Stimulated activated CD4-positive, alpha-beta T cell treated with anti-CD3 and anti-CD28 coated beads, TNF-alpha, amount 100 ng/mL, for 4 hours (primary cell): ENCODE measurements at places on chromosomes 11 and 22.

DNA sequence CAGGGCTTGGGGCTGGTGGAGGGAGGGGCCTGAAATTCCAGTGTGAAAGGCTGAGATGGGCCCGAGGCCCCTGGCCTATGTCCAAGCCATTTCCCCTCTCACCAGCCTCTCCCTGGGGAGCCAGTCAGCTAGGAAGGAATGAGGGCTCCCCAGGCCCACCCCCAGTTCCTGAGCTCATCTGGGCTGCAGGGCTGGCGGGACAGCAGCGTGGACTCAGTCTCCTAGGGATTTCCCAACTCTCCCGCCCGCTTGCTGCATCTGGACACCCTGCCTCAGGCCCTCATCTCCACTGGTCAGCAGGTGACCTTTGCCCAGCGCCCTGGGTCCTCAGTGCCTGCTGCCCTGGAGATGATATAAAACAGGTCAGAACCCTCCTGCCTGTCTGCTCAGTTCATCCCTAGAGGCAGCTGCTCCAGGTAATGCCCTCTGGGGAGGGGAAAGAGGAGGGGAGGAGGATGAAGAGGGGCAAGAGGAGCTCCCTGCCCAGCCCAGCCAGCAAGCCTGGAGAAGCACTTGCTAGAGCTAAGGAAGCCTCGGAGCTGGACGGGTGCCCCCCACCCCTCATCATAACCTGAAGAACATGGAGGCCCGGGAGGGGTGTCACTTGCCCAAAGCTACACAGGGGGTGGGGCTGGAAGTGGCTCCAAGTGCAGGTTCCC is at the start of gene APOC3:
APOC3 (plus strand) TSS at position 383 of the 659 bp plus-strand sequence. CDS start 676 bp downstream, outside the sequence.
- no peak for DNase-seq

DNA sequence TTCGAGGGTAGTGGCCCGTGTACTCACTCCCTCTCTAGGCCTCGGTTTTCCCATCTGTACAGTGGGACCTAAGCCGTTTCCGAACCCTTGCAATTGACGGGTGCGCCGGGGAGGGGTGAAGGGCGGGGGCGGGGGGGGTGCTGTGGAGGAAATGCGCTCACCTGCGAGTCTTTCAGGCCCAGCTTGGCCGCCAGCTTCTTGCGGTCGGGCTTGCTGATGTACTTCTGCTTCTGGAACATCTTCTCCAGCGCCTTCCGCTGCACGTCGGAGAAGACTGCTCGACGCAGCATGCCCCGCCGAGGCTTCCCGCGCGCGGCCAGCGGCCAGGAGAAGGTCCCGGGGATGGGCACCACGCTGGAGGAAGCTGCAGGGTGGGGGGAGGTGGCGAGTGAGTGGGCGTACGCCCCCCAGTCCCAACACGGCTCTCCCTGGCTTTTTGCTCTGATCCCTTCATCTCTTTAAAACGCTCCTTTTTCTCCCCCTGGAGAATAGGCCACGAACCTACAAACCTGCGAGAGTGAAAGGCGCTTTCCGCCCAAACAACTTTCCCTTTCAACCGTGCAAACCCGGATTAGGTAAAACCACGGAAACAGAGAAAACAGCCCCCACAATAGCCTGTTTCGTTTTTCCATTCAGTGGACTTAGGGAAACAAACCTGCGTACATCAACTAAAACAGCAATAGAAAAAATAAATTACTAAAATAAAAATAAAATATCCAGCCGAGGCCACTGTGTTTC is 3.2 kb downstream of the DBX1 start:
- no peak for DNase-seq

GRCh38 chr11:97364047-97364446 is 974.2 kb downstream of the JRKL start:
- no peak for DNase-seq

DNA sequence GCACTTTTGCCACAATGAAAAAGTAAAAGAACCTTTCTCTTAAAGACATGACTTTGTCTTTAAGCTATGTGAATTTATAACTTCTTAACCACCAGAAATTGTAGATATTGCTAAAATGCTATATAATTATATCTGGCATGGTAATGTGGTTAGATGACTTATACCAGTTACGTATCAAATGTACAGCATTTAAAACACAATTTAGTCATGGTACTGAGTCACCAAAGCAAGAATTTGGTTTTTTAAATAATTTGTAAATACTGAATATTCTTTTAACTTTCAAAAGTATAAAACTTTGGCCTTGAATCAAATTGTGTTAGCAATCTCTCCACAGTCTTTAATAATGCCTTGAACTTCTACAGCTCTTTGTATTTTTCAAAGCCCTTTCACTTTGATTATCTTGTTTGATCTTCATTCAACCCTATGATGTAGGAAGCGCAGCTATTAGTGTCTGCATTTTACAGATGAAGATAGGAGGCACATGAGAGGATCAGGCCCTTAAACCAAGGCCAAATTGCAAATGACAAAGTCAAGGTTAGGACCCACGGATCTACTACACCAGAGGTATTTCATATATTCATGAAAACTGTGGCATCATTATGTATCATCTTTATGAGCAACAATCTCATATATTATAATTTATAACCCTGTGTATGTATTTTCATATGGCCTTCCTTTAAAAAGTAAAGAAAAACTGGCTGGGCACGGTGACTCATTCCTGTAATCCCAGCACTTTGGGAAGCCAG is 4.4 kb upstream of the SYTL2 start:
- DNase-seq = no peak

GRCh38 chr11:30499940-30500339 is 86.2 kb downstream of the MPPED2 start:
- DNase-seq = no peak

DNA sequence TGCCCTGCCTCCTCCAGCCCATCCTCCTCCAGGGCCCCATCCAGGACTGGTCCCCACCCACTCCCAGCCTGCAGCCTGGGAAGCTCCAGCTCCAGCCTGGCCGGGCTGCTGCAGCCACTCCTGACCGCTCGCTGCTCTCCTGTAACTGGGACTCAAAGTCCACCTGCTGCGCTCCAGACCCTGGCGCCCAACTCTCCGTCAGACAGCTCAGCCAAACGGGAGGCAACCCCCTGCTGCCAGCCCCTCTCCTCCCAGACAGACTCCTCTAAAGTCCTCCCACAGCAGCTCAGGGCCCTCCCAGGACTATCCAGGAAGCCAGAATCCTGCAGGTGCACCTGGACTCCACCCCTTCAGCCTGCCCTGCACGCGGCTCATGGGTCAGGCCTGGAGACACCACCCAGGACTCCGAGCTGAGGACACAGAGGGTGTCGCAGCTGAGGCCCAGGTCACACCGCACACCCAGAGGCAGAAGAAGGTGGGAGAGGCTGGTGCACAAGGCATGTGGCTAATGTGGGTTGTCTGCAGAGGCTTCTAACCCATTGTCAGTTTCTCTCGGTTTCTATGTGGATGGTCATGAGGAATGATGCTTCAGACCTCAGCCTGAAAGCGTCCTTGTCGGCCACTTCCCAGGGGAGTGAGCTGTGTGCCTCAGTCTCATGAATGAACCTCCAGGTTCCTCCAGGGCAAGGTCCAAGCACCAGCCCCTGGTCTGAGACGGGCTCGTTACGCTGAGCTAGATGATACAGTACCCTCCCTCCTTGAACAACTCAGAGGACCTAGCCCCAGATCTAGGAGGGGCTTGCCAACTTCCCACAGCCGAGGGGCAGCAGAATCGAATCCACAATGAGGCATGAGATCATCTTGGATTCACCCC is 1514.8 kb downstream of the TBC1D22A start:
- no peak for DNase-seq

- no peak for DNase-seq
Observed at GRCh38 chr11:8325591-8326304, 62.1 kb upstream of the LMO1 start.

DNA sequence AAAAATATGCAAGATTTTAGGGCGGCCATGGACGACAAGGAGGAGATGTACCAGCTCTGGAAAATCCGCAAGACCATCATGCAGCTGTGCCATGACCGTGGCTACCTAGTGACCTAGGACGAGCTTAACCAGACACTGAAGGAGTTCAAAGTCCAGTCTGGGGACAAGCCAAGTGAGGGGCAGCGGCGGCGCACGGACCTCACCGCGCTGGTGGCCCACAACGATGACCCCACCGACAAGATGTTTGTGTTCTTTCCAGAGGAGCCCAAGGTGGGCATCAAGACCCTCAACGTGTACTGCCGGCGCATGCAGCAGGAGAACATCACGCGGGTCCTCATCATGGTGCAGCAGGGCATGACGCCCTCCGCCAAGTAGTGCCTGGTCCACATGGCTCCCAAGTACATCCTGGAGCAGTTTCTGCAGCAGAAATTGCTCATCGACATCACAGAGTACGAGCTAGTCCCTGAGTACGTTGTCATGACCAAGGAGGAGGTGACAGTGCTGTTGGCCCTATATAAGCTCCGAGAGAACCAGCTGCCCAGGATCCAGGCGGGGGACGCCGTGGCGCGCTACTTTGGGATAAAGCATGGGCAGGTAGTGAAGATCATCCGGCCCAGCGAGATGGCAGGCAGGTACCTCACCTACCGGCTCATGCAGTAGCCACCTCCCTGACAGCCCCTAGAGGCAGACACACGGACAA is 43.5 kb upstream of the ZC3H12C start:
- no peak for DNase-seq

DNA sequence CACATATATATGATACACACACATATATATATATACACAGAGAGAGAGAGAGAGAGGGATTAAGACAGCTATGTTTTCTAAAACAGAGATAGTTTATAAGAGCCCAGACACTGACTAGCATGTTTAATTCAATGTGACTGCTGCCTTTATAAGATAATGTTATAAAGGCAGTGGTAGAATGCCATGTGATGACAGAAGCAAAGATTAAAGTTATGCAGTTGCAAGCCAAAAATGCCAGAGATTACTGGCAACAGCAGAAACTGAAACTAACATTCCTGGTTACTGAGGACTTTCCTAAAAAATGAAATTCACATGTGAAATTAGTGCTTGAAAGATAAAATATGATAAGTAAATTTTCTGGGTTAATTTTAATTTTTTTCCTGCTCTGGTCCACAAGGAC is 1888.9 kb downstream of the LRRC4C start:
- no peak for DNase-seq

GRCh38 chr11:64755681-64756361 is 4.0 kb downstream of the PYGM start:
- no peak for DNase-seq

DNA sequence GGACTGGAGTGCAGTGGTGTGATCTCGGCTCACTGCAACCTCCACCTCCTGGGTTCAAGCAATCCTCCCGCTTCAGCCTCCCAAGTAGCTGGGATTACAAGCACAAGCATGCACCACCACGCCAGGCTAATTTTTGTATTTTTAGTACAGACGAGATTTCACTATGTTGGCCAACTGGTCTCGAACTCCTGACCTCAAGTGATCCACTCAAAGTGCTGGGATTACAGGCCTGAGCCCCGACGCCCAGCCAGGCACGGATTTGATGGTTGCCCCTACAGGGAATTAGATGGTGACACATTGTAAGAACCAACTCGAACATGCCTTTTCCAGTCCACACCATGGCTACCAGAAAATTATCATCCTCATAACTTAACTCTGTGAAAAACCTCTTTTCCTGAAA is 26.8 kb upstream of the RTL6 start:
- no peak for DNase-seq

GRCh38 chr22:49290711-49291110 is 537.0 kb downstream of the BRD1 start:
- DNase-seq = no peak

DNA sequence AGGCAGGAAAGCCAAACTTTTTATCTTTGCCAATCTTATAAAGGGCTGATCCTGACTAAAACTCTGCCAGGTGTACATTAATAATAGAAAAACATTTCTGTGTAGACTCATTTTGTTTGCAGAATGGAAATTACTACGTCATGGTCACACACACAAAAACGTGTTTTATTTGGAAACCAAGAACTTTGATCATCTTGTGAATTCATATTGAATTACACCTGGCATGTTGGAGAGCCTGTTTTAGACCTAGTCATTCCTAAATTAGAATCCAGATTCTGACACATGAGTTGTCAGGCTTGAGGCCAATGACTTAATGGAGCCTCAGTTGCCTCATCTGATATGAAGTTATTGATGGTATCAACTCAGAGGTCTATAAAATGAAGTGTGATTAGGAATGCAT is 235.6 kb upstream of the TENM4 start:
- no peak for DNase-seq

DNA sequence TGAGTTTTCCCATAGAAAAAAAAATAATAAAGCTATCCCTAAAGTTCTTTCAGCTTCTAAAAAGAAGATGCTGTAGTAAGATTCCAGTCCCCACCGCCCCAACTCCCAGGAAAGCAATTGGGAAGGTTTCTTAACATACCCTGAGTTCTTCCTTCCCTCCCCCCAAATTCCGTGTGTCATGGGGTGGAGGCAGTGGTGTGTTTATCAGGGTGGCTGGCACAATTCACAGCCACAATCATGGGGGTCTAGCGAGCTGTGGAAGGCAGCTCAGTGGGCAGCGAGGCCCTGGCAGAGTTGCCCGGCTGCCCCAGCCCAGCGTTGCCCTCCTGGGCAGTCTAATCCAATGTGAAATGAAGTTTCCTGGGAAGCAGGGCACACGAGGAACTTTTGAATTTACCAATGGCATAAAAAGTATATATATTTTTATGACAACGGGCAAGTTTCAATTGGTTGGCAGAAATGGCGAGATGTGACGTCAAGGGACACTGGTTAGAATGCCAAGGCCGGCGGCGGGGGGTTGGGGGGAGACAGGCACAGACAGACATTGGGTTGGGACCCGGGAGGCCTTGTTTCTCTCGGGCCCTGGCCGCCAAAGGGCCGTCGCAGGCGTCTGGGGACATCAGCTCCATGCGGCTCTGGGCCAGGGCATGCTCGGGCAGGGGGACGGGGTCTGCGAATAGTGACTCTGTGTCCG is 80.7 kb upstream of the PPARA start:
- DNase-seq = peak; percentile 16

DNA sequence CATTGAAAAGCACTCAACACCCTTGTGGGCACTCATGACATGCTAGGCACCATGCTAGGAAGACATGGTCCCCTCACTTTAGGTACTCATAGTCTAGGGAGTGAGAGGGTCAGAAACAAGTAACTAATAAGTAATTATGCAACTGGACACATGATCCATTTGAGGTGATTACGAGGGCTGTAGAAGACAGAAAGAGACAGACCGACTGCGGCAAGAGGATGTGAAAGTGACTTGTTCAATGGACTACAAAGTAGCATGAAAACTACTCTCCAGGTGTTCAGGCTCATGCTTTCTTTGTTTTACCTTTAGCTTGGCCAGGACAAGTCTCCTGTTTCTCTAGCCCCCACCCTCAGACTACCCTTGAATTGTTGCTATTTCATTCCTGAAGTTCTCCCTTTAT is 310.8 kb upstream of the SORL1-AS1 start:
- DNase-seq = no peak

- DNase-seq = no peak
Observed at GRCh38 chr22:37117092-37117491, 7.6 kb upstream of the TMPRSS6 start.

DNA sequence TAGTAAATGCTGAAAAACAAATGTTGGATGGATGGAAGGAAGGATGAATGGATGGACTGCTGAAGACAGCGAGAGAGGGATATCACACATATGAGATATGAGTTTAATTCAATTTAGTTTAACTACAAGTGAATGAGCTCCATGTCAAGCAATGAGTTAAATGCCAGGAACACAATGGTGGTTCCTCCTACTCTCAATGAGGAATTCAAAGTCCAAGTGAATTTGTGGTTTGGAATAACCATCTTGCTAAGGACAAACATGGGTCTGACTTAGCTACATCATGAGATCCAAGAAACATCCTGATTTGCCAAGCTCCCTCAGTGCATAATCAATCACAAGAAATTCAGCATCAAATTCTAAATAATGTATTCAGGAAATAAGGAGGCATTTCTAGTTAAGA is 26.1 kb upstream of the PPP2R1B start:
- no peak for DNase-seq

- DNase-seq = peak; percentile 18
Observed at GRCh38 chr11:45655347-45655756, 10.1 kb downstream of the CHST1 start.

- DNase-seq = no peak
Observed at GRCh38 chr11:79025622-79026021, 415.2 kb downstream of the TENM4 start.
